ENCODE measurements at places on chromosomes 6 and 20.

- no peak for DNase-seq
These were observed 57.4 kb downstream of the CD83 start for GRCh38 chr6:14174996-14175395.

- DNase-seq, result no peak
These were observed 44.1 kb upstream of the RIN2 start for GRCh38 chr20:19713822-19714578.

DNA sequence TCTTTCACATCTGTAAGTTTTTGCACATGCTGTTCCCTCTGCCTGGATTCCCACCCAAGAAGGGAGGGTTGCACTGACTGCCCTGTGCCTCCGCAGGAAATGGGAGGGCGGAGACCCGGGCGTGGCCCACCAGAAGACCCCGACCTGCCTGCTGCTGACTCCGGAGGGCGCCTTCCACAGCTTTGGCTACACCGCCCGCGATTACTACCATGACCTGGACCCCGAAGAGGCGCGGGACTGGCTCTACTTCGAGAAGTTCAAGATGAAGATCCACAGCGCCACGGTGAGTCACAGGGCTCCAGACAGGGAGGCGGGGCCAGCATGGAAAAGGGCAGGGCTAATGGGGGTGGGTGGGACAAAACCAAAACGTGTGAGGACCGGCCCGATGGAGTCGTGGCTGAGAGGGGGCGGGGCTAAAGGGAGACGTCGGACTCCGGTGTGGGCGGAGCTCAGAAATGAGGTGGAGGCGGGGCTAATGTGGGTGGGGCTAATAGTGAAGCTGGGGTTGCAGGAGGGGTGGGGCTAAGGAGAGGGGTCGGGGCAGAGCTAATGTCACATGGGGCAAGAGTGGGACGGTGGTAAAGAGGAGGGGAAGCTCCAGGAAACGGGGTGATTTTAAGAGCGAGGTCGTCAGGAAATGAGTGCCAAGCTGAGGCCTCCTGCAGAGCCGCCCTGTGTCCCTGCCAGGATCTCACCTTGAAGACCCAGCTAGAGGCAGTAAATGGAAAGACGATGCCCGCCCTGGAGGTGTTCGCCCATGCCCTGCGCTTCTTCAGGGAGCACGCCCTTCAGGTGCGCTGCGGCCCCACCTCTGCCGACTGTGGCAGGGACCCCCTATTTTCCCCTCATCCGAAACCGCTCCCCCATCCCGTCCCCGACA is 12.6 kb downstream of the HSPA12B start:
- DNase-seq, result peak; percentile 87

DNA sequence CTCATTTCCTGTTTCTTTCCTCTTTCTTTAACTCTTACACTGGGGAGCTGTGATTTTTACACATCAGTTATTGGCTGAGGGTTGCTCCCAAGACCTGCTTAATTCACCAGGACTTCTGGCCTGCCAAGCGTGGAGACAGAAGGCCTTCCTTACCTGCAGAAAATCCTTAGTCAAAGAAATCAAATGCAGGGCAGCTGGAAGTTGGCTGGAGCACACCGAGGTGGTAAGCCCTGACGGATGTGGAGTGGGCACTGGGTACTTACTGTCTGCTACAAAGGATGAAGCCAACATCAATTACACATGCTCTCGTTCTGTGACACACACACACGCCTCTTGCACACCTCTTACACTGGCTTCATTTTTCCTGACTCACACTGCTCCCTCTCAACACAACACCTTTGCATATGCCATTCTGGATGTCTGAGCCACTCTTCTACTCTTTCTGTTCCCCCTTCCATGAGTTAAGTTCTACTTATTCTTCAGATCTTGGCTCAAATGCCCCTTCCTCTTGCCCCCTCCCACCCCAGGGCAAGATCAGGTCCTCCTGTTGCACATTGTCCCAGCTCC is 61.6 kb downstream of the TTI1 start:
- DNase-seq, result no peak

DNA sequence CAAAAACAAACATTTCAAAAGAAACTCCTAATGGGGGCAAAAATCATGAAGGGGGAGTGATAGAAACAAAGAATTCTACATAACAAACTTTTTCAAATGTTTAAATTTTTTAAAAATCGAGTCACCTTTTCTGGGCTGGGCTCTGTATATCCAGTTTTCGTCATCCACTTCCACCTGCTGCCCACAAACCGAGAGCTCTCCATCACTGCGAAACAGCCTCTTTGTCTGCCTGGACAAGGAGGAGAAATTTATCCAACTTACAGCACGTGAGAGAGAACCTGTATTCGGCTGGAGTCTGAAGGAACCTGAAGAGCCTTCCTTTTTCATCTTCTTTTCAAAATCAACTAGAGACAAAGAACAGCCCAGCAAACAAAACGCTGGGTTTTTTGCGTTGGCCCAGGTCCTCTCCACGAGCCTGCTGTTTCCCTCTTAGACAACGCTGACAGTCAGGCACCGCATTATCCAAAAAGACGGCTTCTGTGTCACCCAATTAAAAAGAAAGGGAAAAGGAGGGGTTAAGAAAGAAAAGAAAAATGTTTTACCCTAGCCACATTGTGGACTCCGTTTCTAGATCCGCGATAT is 72.4 kb upstream of the NHSL1 start:
- DNase-seq, result no peak

DNA sequence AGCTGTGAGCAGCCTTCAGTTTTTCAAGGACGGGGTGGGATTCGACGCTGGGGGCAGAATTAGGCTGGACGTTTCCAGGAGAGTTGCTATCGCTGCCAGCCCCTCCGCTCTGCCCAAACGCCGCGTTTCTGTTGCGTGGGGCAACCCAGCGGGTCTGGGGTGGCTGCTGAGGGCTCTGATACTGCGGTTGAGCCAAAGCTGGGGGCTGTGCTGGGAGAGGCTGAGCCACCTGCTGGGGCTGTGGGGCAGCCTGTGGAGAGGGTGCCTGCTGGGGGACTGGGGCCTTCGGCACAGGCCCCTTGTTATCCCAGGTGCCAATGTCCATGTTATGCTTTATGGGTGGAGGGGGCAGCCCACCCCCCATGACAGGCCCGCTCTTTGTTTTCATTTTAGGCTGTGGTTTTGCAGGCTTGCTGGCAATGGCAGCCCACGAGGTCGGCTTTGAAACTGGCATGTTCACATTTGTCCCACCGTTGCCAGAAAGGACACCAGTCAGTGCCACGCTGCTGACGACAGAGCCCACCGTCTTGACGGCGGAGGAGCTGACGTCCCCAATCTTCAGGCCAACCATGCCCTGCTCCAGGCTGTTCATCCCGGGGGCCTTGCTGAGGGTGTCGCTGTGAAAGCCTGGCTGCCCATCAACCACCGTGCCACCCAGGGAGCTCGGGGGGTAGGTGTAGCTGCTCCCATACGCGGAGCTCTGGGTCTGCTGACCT is 13.0 kb downstream of the YTHDF1 start:
- DNase-seq, result no peak

GRCh38 chr20:21982559-21982958 is 277.1 kb downstream of the PAX1 start:
- DNase-seq, result no peak

DNA sequence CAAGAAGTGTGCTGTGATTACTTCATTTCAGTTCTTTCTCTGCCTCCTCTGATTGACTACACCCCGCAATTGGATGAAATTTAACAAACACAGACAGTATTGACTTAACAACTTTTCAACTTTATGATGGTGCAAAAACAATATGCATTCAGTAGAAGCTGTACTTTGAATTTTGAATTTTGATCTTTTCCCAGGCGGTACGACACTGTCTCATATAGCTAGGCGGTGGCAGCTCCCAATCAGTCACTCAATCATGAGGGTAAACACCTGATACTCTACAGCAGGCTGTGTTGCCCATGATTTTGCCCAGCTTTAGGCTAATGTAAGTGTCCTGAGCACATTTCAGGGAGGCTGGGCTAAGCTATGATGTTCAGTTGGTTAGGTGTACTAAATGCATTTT is 47.6 kb upstream of the MYLIP start:
- DNase-seq, result no peak

DNA sequence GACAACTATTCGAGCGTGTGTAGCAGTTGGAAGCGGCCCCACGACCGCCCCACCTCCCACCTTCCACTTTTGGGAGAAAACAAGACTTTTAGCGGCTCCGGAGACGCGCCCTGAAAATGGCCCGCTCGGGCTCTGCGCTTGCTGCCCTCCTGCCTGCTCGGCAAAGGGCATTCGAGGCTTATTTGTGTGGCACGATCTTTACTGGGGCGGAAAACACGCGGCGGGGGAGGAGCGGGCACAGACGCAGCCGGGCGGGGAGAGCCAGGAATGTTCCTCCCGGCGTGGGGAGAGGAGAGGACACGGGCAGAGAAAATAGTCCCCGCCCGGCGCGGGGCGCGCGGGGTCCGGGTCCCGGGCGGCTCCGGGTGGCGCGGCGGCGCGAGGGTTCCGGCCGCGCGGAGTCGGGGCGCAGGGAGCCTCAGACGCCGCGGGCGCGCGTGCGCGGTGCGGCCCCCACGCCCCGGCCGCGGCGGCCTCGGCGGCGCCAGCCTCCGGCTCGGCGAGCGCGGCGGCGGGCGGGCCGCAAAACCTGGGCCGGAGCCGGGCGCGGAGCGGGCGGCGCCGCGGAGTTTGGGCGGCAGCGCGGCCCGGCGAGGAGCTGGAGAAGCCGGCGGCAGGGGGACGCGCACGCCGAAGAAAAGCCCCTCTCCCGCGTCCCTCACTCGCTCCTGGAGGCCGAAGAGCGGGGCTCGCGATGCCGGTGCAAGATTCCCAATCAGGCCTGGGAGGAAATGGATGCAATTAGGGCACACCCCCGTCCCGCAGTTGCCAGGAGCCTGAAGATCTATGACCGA is 90.0 kb upstream of the ARID1B start:
- DNase-seq, result peak; percentile 84

- DNase-seq, result peak; percentile 45
These were observed 261.5 kb downstream of the TAF4 start for GRCh38 chr20:61803915-61804751.

DNA sequence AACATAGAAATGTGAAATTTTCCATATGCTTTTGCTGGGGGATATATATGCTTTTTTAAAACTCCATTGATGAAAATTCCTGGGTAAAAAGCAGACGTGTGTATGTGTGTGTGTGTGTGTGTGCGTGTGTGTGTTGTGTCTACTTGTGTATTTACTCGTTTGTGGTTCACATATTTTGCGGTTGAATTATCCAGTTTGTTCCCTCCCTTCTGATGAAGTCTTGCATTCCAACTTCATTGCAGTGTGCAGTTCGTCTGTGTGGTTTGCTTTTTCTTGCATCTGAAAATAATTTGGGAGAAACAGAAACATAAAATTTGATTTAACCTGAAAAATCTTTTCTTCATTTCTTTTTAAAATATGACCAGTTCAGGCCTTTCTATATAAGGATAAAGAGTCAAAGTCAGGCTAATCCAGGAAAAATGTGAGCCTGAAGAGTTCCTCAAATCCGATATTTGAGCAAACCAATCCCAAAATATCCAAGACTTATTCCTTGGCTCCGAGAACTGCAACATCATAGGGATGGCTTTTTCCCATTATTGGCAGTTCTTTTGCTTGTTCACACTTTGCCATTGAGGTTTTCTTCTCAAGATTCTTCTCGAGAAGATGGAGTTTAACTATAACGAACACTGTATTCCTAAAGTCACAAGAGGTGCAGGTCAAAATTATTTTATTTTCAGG is 202.2 kb upstream of the CCN2 start:
- DNase-seq, result no peak

DNA sequence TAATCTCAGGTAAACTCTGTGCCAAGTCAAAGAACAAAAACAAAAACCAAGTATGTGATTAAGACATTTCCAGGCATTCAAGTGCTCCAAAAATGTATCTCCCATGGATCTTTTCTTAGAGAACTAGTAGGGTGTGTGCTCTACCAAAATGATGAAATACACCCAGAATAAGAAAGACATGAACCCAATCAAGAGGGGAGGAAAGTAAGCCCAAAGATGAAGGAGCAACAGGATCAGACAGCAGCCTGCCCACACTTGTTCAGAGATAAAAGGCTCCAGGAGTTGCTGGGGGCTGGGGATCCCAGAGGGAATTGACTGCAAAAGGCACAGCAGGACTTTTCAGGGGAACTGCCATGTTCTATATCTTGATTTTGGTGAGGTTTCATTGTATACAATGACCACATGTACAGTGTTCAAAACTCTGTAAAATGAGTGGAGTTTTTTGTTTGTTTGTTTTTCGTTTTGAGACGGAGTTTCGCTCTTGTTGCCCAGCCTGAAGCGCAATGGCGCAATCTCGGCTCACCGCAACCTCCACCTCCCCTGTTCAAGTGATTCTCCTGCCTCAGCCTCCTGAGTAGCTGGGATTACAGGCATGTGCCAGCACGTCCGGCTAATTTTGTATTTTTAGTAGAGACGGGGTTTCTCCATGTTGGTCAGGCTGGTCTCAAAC is 24.4 kb downstream of the GCM1 start:
- DNase-seq, result no peak

GRCh38 chr6:111601886-111602285 is 3.8 kb downstream of the TRAF3IP2 start:
- DNase-seq, result no peak

DNA sequence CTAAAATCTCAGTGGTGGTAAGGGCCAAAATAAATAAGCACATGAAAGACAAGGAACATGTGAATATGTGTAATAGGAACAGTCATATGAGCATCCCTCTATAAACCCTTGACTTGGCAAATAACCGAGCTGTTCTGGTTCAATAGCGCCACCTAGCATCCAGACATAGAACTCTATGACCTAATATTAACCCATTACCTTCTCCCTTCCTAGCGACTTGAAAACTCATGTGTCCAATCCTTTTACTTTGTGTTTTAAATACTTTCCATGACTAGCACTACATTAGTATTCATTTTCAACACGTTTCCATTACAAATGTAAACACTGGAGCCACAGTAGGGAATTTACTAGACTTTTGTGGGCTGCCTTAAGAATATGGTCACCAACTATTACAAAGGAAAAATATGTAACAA is 279.7 kb downstream of the UST start:
- DNase-seq, result peak; percentile 36

GRCh38 chr20:4894409-4894808 is 106.9 kb downstream of the SLC23A2 start:
- DNase-seq, result no peak

DNA sequence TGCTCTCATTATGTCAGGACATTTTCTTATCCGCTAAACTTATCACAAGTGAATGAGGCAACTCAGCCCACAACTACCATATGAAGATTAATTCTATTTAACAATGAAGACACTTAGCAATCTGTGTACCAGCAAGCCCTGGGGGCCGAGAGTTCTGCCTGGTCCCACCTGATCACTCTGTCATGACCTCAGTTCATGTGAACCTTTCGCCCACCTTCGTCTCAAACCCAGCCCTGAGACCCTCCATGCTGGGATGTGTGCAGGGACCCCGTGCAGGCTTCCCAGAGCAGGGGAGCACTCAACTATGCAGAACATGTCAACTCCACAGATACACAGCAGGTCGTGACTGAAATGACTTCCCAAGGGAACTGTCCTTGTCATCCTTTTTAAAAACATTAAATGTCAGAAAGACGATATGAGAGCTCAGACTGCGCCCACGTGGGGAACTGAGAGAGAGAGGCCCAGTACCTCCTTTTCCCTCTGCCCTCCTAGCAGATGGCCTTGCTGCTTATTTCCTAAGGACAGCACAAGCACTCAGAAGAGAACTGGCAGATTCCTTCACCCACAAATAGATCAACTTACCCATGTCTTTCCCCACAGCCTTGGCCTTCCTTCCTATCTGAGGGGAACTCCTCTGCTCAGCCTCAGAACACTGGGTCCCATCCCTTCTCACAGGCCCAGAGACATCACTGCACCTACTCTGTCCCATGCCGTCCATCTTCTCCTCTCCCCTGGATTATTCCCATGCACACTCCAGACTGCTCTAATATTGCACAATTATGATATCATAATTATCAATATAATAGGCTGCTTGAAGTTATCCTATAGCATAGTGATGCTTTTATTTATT is 11.5 kb downstream of the ABHD12 start:
- no peak for DNase-seq

Measured in ELF-1 (cell line).